ENCODE measurements at places on chromosomes 12 and 14.

- DNase-seq: no peak
These were observed 39.8 kb upstream of the EID3 start for GRCh38 chr12:104263580-104264358.

DNA sequence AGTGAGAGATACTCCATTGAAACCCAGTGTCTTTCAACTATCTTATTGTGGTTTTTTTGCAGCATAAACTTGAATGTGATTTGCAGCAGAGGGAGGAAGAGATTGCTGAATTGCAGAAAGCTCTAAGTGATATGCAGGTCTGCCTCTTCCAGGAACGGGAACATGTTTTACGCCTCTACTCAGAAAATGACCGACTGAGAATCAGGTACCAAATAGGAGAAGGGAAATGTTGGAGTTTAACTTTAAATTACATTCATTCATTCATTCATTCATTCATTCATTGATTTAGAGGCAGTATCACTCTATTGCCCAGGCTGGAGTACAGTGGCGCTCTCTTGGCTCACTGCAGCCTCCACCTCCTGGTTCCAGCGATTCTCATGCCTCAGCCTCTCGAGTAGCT is 17.0 kb downstream of the CCDC77 start:
- no peak for DNase-seq

DNA sequence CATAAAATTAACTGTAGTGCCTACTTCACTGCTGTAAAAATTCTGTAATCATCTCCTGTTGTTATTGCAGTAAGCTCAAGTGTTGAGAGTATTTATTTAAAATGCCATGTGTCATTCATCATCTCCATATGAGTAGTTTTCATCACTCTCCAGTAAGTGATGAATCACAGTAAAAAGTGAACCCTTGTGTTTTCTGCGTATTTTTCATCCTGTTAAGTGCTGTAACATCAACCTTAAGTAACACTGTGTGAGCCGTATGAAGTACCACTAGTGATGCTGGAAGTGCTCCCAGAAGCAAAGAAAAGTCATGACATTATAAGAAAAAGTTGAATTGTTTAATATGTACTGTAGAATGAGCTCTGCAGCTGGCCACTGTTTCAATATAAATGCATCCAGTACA is 55.4 kb downstream of the SLCO1B3 start:
- DNase-seq: no peak

GRCh38 chr14:39491134-39491571 is 58.9 kb upstream of the FBXO33 start:
- DNase-seq: no peak

- no peak for DNase-seq
These were observed 93.7 kb downstream of the TESC start for GRCh38 chr12:117005417-117006046.

DNA sequence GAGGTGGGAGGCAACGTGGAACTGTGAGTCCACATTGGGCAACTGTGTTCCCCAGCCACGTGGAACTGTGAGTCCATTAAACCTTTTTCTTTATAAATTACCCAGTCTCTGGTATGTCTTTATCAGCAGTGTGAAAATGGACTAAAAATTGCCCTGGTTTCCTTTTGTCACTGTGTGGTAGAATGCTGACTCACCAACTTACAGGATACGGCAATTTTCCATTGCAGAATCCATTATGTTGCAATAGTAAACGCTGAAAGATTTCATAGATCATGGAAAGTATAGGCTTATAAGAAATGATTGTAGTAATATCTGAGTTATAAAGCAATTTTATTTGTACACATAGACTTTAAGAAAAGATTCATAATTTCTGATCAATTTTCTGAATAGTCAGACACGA is 93.0 kb downstream of the GTF2A1 start:
- no peak for DNase-seq

- no peak for DNase-seq
These were observed 38.7 kb downstream of the WIF1 start for GRCh38 chr12:65082406-65082805.

- no peak for DNase-seq
These were observed 23.2 kb downstream of the MAPK1IP1L start for GRCh38 chr14:55074662-55075061.

DNA sequence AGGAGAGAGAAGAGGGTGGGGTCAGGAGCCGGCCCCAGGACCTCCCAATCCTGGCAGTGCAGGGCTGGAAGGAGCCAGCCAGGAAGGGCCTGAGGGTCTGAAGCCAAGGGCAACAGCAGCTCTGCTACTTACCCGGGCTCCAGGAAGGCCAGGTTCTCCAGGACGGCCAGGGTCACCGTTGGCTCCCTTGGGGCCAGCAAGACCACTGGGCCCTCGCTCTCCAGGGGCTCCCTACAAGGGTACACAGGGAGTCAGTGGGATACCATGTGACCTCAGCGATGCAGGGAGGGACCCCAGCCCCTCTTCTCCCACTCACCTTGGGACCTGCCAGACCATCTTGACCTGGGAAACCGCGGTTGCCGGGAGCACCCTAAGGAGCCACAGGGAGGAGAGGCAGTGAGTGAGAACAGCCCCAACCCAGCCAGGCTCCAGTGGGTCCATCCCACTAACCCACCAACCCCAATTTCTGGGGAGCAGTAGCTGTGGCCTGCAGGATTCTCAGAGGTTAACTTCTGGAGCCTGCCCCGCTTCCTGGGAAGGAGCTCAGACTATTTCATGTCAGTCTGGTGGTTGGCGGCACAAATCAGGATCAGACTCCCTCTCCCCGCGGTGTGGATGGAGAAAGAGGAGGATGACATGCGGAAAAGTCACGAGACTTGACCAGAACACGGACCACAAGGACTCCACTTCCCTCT is 18.5 kb downstream of the COL2A1 start:
- no peak for DNase-seq

DNA sequence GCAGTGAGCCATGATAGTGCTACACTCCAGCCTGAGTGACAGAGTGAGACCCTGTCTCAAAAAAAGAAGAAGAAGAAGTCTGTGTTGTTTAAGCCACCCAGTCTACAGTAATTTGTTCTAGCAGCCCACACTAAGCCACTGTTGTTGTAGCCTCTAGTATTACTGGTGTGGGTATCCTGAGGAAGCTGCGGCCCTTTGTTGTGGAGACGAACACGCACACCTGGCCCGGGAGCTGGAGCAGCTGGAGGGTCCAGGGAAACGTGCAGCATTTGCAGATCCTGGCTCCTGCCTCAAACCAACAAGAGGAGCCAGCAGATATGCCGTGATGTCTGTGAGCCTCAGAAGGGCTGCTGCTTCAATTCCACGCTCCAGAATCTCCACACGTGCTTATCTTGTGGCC is 65.3 kb downstream of the MAP1LC3B2 start:
- DNase-seq: no peak

DNA sequence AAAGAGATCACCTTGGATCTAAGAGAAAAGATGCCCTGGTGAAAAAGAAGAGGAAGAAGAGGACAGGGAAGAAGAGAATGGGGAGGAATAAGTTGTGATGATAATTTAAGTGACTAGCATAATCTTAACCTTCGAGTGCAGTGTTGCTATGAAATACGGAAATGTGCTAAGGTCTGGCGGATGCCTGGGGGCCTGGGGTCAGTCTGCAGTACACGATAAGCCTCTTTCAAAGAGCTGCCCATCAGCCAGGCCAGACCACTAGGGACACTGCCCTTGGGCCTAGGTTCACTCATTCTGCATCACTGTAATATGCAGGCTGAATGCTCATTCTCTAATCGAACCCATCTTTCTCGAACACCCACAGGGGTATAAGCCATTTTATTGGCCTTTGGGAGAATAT is 83.4 kb downstream of the PLEKHG3 start:
- no peak for DNase-seq

DNA sequence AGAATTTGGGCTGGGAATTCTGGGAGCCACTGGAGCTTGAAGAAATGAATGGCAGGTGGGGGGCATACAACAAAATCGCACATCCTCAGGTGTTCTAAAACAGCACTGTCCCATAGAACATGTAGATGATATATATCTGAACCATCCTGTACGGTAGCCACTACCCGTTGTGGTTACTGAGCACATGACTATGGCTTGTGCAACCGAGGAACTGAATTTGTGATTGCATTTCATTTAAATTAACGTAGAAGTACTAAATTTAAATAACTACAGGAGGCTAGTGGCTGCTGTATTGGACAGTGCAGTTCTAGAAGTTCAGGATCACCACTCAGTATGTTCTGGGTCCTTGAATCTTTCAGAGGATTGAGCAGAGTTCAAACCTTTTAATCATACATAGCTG is 172.4 kb downstream of the PHETA1 start:
- no peak for DNase-seq

GRCh38 chr14:91317381-91318308 is 73.1 kb upstream of the GPR68 start:
- DNase-seq: peak; percentile 59

DNA sequence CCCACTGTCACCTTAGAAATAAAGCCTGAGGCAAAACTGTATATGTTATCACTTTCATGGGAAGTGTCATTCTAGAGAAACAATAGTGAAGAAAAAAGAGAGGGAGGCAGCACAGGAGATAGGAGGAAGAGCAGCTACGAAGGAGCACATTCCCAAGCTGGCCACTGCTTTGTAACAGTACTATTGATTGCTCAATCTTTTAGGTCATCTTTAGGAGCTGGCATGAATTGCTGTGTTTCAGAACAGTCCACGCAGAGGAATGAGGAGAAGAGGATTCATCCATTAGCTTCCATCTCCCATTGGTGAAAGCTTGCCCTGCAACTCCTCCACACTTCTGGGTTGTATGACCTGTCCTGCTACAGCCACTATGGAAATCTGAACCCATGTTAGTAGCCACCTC is 372.5 kb upstream of the DDHD1 start:
- DNase-seq: no peak

DNA sequence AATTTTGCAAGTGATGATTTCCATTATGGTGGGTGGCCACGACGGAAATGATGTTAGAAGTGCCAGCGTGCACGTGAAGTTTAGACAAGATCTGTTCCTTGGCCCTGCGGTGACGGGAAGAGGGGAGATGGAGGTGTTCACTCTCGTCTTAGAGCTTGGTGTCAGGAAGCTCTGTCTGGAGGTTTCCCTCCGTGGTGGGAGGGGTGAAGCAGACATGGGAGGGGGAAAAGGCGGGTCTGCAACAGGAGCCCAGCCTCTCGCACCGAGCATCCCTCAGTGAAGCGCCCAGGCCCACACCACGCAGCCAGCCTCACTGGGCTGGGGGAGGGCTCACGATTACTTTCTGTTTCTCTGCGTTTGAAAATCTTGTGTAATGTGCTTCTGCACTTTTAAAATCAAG is 26.3 kb downstream of the EML1 start:
- no peak for DNase-seq

DNA sequence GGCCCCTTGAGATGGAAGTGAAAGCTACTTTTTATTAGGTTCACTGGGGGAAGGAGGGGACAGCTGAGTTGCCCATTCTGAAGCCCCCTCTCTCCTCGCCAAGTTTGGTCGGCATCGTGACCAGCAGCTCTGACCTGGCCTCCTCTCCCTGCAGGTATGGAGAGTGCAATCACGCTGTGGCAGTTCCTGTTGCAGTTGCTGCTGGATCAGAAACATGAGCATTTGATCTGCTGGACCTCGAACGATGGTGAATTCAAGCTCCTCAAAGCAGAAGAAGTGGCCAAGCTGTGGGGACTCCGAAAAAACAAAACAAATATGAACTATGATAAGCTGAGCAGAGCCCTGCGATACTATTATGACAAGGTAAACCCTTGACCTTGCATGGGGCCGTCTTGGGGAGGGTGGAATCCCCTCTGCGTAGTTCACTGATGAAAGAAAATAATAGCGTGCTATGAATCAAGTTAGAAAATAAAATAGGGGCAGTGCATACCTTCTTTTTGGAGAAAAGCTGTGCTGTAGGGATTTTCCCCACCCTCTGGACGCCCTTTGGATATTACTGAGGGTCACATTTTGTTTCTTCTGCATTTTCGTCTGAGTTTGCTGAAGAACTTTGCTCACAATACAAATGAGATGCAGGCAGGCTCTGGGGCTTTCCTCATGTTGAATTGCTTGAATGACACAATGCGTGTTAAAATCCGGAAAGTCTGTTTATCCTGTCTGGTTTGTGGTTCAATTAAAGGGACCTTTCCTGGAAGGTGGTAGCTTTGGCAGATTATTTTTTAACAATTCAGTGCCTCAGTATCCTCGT is 29.4 kb downstream of the ELK3 start:
- DNase-seq: no peak

DNA sequence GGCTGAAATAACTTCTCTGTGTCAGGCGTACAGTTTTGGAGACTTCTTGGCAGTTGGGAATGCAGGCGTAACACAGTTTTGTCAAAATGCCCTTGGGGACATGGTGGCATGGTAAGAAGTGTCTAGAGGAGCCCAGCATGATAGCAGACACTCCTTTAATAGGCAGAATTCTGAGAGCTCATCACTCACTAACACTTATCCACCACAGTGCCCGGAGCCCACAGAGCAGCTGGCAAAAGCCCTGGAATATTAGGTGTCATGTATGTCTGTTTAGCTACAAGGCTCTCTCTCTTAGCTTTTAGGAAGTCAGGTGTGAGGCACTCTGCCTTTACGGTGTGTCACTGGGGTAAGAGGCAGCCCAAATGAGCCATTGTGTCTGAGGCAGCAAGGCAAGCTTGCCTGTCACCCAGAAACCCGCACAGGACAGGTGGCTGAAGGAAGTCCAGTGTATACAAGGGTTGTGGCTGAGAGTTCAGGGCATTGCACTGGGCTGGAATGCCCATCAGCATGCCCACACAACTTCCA is 96.3 kb downstream of the ESRRB start:
- no peak for DNase-seq

- DNase-seq: peak; percentile 55
These were observed 2.1 kb downstream of the DDN start for GRCh38 chr12:48996794-48997718.

DNA sequence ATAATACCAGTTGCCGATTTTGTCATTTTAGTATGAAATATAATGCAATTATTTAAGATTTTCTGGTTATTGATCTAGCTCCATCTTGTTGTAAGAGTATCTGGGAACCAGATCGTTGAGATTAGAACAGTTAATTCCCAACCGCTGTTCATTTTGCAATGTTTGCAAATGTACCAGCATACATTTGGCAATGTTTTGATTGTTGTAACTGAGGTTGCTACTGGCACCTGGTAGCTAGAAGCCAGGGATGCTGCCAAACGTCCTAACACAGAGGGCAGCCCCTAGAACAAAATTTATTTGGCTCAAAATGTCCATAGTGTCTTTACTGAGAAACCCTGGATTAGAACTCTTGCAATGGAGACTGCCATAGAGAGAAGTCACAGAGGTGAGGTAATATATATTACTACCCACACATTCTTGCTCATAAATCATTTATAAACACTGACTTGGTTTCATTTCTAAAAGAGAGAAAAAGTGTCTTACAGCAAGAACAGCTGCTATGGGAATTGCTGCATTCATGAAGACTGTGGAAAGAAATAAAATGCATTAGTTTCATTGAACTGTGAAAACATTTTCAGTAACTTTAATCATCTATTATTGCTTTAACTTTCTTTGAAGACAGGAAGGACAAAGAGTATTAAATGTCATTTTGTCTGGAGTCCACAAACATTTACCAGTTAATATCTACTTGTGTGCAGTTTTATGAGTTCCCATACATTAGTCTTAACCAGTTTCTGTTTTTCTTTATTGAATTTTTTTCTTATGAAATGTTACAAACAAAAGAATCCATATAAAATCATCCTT is 46.2 kb downstream of the ABCC9 start:
- no peak for DNase-seq

- DNase-seq: no peak
These were observed 423.3 kb upstream of the GARIN6 start for GRCh38 chr12:99224237-99224636.
